HCT116 (cell line): ENCODE measurements at places on chromosomes 4 and X.

DNA sequence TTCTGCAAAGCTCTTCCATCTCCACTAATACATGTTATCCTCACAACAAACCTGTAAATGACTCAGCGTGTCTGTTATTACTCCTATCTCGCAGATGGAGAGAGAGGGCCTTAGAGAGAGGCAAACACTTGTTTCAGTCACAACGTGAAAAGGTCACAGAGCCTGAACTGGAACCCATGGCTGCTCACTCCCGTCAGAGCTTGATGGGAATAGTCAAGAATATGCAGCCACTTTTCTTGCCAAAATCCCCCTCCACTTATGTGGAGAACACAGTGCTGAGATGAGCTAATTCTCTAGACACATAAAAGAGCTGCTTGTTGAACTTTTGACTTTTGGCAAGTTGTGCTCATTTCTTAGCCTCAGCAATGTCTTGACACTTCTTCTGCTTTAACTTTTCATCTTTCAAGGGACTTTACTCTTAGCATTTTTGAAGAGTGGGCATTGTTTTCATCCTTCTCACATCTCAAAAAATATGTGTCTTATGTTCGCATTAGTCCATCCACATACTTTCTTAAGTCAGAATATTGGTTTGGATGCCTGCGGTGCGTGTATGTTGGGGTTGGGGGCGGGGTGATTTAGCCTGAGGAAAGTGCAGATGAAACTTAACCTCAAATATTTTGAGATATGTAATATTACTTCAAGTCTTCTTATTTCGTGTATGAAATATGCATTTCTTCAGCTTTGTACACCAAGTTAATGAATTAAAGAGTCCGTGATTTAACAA lies 69.2 kb downstream of the SYNPO2 start:
- no peaks in the 10 kb centered on the region for H3K36me3 ChIP-seq
- no peaks in the 10 kb centered on the region for H3K27me3 ChIP-seq
- no peak overlapping the region for H3K4me3 ChIP-seq
- DNase-seq: no peak
- no peaks in the 10 kb centered on the region for H3K4me1 ChIP-seq
- no peak overlapping the region for H3K27ac ChIP-seq

DNA sequence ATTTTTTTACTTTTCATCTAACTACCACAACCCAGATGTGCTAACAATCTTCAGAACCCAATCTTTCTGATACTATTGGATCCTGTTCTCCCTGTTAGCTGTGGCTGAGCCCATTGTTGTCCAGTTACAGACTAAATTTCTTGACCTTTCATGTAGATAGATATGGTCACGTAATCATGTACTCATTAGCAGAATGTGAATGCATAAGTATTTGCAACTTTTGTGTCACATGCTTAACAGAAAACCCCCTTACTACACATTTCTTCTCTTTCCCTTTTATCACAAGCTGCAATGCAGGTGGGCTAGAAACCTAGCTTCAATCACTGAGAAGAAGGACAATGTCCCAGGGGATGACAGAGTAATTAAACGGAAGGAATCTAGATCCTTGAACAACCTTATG lies 13.1 kb upstream of the FAM13A start:
- DNase-seq: no peak
- H3K36me3 ChIP-seq: no peaks in the 10 kb centered on the region
- no peaks in the 10 kb centered on the region for H3K27me3 ChIP-seq
- no peaks in the 10 kb centered on the region for H3K4me1 ChIP-seq

GRCh38 chrX:49276671-49277534 lies 7.3 kb downstream of the PPP1R3F start:
- no peak overlapping the region for H3K4me3 ChIP-seq
- DNase-seq: no peak
- H3K27me3 ChIP-seq: no peaks in the 10 kb centered on the region

DNA sequence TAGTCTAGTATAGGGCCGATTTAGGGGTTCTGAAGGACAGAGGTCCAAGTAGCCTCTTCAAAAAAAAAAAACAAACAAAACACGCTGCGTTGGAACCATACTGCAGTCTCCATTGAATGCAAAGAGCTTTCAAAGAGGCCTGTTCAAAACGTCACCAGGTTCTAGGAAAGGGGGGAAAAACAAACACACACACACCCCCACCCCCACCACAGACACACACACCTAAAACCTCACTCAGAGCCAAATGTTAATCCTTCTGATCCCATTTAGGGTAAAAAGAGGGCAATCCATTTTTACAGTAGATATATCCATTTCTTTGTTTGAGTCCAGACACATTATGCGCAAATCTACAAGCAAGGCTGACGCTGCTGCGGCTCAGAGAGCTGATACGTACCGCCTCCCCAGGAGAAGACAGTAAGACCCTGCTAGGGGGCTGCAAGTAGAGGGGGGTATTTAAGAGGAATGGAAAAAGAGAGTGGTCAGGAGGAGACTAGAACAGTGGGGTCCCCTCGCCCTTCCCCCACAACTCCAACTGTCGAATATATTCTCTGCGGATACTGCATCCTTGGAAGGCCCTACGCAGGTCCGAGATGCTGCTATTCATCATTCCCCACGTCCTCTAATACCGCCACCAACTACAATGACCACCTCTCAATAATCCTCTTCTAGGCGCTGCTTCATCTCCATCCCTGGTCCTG lies 1.3 kb downstream of the NKRF start:
- no peak for DNase-seq
- peak overlapping the region; percentile 75 for H3K4me3 ChIP-seq
- H3K27me3 ChIP-seq: no peaks in the 10 kb centered on the region
- peaks cover 2% of the 10 kb centered on the region; the same call in 1 of the 2 replicates for H3K36me3 ChIP-seq
- H3K4me1 ChIP-seq: peaks cover 6% of the 10 kb centered on the region; the same call in 1 of the 2 replicates
- peak overlapping the region; percentile 51; the same call in 1 of the 2 replicates for H3K27ac ChIP-seq

DNA sequence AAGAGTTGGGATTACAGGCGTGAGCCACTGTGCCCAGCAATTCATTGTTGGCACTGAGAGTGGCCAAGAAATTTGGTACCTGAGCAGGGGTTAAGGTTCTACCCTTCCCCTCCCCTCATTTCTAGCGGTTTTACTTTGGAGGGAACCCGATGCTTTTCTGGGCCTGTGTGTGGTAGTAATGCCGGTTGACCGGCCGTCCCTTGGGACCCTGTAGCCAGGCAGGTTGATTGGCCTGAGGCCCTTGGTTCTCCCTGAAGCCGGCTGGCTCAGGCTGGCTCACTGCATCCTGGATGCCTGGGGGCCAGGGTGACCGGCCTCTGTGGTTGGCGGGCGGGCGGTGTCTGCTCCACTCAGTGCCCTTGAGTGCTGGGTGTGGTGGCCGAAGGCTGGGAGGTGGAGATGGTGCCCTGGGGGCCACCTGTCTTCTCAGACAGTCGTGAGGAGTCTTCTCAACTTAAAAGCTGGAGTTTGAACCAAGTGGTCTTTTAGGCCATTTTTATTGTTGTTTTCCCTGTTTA lies 45.6 kb downstream of the RGS12 start:
- no peak for DNase-seq
- H3K36me3 ChIP-seq: no peaks in the 10 kb centered on the region
- H3K4me3 ChIP-seq: no peak overlapping the region

DNA sequence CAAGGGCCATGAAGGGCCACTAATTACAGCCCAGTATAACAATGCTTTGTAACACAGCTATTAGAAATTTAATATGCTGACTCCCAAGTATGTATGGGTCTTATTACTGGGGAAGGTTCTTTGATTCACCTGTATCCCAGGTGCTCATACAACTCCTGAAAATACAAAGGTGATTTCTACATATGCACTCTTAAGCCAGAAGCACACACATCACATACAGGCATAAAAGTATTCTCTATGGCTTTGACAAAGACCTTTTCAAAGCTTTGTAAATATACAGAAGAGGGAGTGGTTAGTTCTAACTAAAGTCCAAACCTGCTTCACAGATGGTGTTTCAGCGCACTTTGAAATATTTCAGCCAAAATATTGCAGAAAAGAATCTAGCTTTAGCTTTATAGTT lies 191.5 kb downstream of the SNCA start:
- no peak for DNase-seq
- H3K4me3 ChIP-seq: no peak overlapping the region

- DNase-seq: no peak
- H3K27ac ChIP-seq: no peak overlapping the region
- peaks cover 20% of the 10 kb centered on the region for H3K36me3 ChIP-seq
- no peaks in the 10 kb centered on the region for H3K4me1 ChIP-seq
- no peak overlapping the region for H3K4me3 ChIP-seq
Observed at GRCh38 chr4:77009511-77010115, 60.1 kb downstream of the SEPTIN11 start.

DNA sequence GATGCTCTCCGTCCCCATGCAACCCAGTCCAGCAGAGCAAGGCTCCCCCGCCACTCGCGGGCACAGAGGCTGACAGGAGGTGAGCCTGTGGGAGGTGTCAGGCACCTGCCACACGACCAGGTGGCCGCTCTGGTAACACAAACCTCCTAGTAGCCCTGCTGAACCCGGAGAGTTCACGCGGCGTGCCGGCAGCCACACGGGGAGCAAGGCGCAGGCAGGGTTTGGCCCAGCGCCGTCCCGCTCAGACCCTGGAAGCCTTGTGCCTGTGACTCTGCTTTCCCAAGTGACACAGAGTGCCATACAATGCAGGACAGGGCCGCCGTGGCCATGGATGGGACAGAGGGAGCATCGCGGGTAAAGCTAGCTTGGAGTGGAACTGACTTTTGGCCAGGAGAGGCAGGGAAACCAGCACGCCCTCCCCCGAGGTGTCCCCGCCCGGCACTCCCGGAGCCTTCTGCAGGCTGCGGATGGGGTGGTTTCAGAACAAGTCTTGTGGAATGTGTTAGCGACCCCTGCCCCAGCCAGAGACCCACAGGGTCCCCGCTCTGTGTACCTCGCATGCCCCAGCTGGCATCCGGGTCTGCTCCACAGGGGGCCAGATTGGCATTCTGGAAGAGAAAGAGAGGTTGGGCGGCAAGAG lies 44.7 kb upstream of the AFAP1 start:
- no peaks in the 10 kb centered on the region for H3K27me3 ChIP-seq
- no peak overlapping the region for H3K27ac ChIP-seq
- peaks cover 2% of the 10 kb centered on the region; the same call in 1 of the 2 replicates for H3K4me1 ChIP-seq
- H3K4me3 ChIP-seq: no peak overlapping the region
- DNase-seq: no peak

- no peaks in the 10 kb centered on the region for H3K27me3 ChIP-seq
- no peak overlapping the region for H3K4me3 ChIP-seq
- no peak overlapping the region for H3K27ac ChIP-seq
- peak; percentile 52 for DNase-seq
Observed at GRCh38 chr4:25441519-25442117, 64.6 kb downstream of the ANAPC4 start.

- H3K4me1 ChIP-seq: peaks cover 8% of the 10 kb centered on the region
- no peak for DNase-seq
- H3K27me3 ChIP-seq: no peaks in the 10 kb centered on the region
- H3K36me3 ChIP-seq: no peaks in the 10 kb centered on the region
- no peak overlapping the region for H3K27ac ChIP-seq
- no peak overlapping the region for H3K4me3 ChIP-seq
Observed at GRCh38 chr4:36288731-36289426, 7.5 kb downstream of the DTHD1 start.
